Endothelial cell (in vitro differentiated cells): ENCODE measurements at places on chromosomes 7 and 10. TPM values are rescaled to one million over a fixed set of nuclear protein-coding genes. Genes with fewer than 3 reads are reported as not detected.

CARD11 gene
- 3.9 TPM for total RNA-seq

NIPSNAP2 gene
- total RNA-seq, result 39.4 TPM

PAPOLB gene
- total RNA-seq, result 0.10 TPM

FAM25C gene
- not detected for total RNA-seq

NEURL1 gene
- total RNA-seq, result 0.69 TPM

GRCh38 chr7:128940494-128941322 lies 3.0 kb downstream of the IRF5 start:
- peaks cover 12% of the 10 kb centered on the region for H3K27me3 ChIP-seq
- H3K36me3 ChIP-seq, result peaks cover 5% of the 10 kb centered on the region
- DNase-seq, result no peak
- H3K4me1 ChIP-seq, result peaks cover 14% of the 10 kb centered on the region
- H3K4me3 ChIP-seq, result no peak overlapping the region
- no peak overlapping the region for H3K27ac ChIP-seq

DNA sequence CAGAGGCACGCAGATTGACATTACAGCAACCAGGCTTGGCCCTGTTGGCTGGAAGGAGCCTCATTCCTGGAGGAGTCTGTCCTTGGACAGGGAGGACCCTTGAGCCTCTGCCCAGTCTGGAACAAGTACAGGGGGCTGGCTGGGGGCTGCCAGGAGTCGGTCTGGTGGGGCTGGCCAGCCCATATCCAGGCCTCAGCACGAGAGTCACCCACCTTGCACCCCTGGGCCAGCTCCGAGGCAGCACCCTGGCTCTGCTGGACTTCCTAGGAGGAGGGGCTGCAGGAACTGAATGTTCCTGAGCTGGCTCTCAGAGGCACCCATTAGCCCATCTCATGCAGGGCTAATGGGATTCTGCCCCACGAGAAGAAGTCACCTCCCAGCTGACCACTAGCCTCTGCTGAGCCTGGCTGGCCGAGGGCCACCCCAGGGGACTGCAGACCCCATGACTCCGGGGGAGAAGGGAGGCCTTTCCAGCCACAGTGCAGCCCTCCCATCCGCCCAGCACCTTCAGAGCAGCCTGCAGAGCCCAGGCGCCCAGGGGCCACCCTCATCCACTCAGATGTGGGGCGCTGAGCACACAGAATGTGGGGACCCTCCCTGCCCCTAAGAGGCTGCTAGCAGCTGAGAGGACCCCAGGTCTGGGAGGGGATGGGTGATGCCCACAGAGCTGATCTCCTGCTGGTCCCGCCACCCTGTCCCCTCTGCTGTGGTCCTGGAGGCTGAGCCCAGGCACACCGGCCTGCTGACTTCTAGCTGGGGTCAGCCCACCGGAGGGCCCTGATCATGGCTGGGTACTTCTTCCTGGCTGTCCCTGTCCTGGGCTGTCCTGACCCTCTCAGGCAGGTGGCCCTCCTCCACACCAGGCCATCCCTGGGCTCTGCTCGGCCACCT lies 14.8 kb upstream of the INPP5A start:
- H3K27ac ChIP-seq, result no peak overlapping the region
- H3K4me1 ChIP-seq, result peaks cover 11% of the 10 kb centered on the region
- DNase-seq, result no peak
- peaks cover 3% of the 10 kb centered on the region for H3K36me3 ChIP-seq
- no peak overlapping the region for H3K4me3 ChIP-seq
- H3K27me3 ChIP-seq, result peaks cover 9% of the 10 kb centered on the region

DNA sequence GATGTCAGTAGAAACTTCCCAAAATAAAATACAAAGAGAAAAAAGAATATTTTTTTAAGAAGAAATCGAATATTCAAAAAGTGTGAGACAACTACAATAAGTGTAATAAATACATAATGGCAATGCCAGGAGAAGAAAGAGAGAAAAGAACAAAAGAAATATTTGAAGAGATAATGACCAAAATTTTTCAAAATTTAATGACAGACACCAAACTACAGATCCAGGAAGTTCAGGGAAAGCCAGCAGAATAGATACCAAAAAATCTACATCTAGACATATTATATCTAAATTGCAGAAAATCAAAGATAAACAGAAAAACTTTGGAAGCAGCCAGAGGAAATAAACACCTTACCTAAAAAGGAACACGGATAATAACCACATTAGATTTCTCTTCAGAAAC lies 66.8 kb upstream of the CDK1 start:
- no peaks in the 10 kb centered on the region for H3K4me1 ChIP-seq
- H3K4me3 ChIP-seq, result no peak overlapping the region
- no peak for DNase-seq
- H3K36me3 ChIP-seq, result no peaks in the 10 kb centered on the region
- no peaks in the 10 kb centered on the region for H3K27me3 ChIP-seq
- H3K27ac ChIP-seq, result no peak overlapping the region

GRCh38 chr10:8302565-8302964 lies 248.1 kb downstream of the GATA3 start:
- peaks cover 14% of the 10 kb centered on the region for H3K4me1 ChIP-seq
- H3K4me3 ChIP-seq, result no peak overlapping the region
- DNase-seq, result no peak
- no peaks in the 10 kb centered on the region for H3K27me3 ChIP-seq
- H3K36me3 ChIP-seq, result no peaks in the 10 kb centered on the region

GRCh38 chr10:131727560-131727959 lies 173.2 kb upstream of the PPP2R2D start:
- H3K4me1 ChIP-seq, result peaks cover 14% of the 10 kb centered on the region
- H3K27me3 ChIP-seq, result peaks cover 10% of the 10 kb centered on the region
- no peak for DNase-seq
- no peak overlapping the region for H3K27ac ChIP-seq

GRCh38 chr7:17646253-17646956 lies 293.9 kb downstream of the SNX13 start:
- no peaks in the 10 kb centered on the region for H3K27me3 ChIP-seq
- H3K27ac ChIP-seq, result no peak overlapping the region
- H3K4me1 ChIP-seq, result peaks cover 3% of the 10 kb centered on the region

DNA sequence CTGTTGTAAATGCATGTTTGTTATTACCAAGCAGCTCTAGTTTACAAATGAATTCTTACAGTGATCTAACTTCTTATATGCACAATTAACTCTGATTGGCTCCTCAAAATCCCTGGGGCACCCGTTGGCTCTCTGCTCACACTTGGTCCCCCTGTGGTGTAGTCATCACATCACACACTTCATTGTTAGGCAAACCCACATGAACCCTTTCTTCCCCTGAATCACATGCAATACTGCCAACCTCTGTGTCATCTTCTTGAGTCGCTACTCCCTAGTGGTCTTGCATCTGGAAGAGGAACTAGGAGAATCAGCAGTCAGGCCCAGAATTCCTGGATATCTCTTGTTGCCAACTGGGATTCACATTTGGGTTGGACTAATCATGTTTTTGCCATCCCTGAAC lies 73.1 kb downstream of the CD36 start:
- no peak for DNase-seq
- no peaks in the 10 kb centered on the region for H3K4me1 ChIP-seq
- peaks cover 5% of the 10 kb centered on the region for H3K36me3 ChIP-seq

- peaks cover 58% of the 10 kb centered on the region for H3K36me3 ChIP-seq
- H3K27ac ChIP-seq, result no peak overlapping the region
- DNase-seq, result no peak
- H3K4me1 ChIP-seq, result peaks cover 16% of the 10 kb centered on the region
- peaks cover 25% of the 10 kb centered on the region for H3K27me3 ChIP-seq
These were observed 91.8 kb downstream of the RGS10 start for GRCh38 chr10:119450606-119451299.

- H3K27ac ChIP-seq, result no peak overlapping the region
- H3K4me3 ChIP-seq, result no peak overlapping the region
- DNase-seq, result no peak
- peaks cover 3% of the 10 kb centered on the region for H3K36me3 ChIP-seq
- peaks cover 3% of the 10 kb centered on the region for H3K4me1 ChIP-seq
These were observed 10.8 kb upstream of the ZNF862 start for GRCh38 chr7:149827089-149827981.

- no peaks in the 10 kb centered on the region for H3K36me3 ChIP-seq
- no peaks in the 10 kb centered on the region for H3K4me1 ChIP-seq
- DNase-seq, result no peak
- peaks cover 9% of the 10 kb centered on the region for H3K27me3 ChIP-seq
- no peak overlapping the region for H3K27ac ChIP-seq
These were observed 72.2 kb upstream of the MYL10 start for GRCh38 chr7:101701153-101701794.

- H3K27ac ChIP-seq, result no peak overlapping the region
- H3K4me1 ChIP-seq, result peaks cover 5% of the 10 kb centered on the region
- peaks cover 11% of the 10 kb centered on the region for H3K27me3 ChIP-seq
- DNase-seq, result no peak
- no peaks in the 10 kb centered on the region for H3K36me3 ChIP-seq
- H3K4me3 ChIP-seq, result no peak overlapping the region
These were observed 30.2 kb upstream of the LEP start for GRCh38 chr7:128210590-128211570.
